ENCODE measurements at places on chromosomes 16 and 17.

DNA sequence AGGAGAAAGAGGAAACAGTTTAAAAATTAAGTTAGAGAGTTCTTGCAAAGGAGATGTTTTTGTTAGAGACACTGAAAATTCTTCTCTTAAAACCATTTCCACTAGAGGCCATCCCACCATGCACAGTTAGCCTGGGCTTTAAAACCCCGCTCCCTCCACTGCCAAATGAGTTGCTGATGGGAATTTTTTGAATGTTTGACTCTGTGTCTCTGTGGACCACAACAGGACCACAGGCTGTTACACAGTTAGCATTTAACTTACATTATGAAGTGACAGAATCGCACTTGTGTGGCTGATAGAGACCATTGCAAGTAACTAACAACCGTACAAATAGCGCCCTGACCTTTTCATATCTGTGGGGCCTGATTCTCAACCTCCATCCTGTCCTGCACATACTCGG, 74.7 kb upstream of the TBX2 start:
- DNase-seq: no peak

- no peak for DNase-seq
Observed at GRCh38 chr16:7088711-7089110, 243.9 kb upstream of the RBFOX1 start.

GRCh38 chr16:88943131-88943664, 33.8 kb downstream of the CBFA2T3 start:
- no peak for DNase-seq

- DNase-seq: no peak
Observed at GRCh38 chr16:3051009-3051408, 4.6 kb downstream of the MMP25 start.

GRCh38 chr17:51124640-51125503, 4.2 kb upstream of the SPAG9 start:
- no peak for DNase-seq

GRCh38 chr17:37650419-37651003, 7.3 kb upstream of the DDX52 start:
- peak; percentile 81 for DNase-seq

DNA sequence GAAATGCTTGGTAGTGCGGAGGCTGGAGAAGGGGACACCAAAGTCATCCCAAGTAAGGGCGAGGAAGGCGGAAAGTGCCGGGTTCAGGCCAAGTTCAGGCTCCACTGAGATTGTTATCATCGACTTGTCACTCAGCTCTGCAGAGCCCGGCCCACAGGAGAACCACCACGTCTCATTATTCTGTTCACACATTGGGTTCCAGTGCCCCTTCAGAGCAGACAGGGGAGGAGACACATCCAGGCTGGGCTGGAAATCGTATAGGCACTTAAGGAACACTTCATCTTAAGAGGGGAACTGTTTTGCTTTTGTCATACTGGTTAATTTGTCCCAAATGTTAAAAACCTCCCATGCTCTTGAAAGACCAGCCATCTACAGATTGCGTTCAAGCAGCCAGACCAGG, 118.3 kb upstream of the ADAMTS18 start:
- DNase-seq: no peak

GRCh38 chr17:48023400-48024148, 14.0 kb downstream of the COPZ2 start:
- peak; percentile 97 for DNase-seq

DNA sequence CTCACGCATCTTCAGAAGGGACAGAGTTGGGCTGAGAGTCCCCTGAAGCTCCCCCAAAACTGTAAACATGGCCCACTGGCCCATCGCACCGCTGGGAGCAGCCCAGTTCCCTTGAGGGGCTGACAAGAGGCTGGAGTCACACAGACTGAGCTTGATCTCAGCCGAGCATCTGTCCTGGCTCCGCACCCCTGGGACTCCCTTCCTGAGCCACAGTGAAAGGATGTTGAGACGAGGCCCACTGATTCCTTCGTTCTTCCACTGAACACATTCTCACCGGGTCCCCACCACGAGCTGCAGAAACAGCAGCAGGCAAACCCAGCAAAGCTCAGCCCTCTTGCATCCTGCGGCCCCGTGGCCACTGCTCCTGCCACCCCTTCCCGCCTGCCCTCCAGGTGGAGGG, 145.9 kb upstream of the CIBAR2 start:
- no peak for DNase-seq

- no peak for DNase-seq
Observed at GRCh38 chr16:10765772-10766171, 22.1 kb downstream of the NUBP1 start.

GRCh38 chr16:87995644-87996043, 44.4 kb downstream of the BANP start:
- DNase-seq: no peak

- no peak for DNase-seq
Observed at GRCh38 chr17:44610871-44611270, 45.4 kb upstream of the MEIOC start.

GRCh38 chr17:38867968-38868816, 1.7 kb upstream of the LASP1 start:
- peak; percentile 81 for DNase-seq

- DNase-seq: peak; percentile 89
Observed at GRCh38 chr17:14299280-14300141, 1.4 kb upstream of the HS3ST3B1 start.

GRCh38 chr17:45326626-45327025, 9.8 kb upstream of the MAP3K14 start:
- DNase-seq: peak; percentile 15

DNA sequence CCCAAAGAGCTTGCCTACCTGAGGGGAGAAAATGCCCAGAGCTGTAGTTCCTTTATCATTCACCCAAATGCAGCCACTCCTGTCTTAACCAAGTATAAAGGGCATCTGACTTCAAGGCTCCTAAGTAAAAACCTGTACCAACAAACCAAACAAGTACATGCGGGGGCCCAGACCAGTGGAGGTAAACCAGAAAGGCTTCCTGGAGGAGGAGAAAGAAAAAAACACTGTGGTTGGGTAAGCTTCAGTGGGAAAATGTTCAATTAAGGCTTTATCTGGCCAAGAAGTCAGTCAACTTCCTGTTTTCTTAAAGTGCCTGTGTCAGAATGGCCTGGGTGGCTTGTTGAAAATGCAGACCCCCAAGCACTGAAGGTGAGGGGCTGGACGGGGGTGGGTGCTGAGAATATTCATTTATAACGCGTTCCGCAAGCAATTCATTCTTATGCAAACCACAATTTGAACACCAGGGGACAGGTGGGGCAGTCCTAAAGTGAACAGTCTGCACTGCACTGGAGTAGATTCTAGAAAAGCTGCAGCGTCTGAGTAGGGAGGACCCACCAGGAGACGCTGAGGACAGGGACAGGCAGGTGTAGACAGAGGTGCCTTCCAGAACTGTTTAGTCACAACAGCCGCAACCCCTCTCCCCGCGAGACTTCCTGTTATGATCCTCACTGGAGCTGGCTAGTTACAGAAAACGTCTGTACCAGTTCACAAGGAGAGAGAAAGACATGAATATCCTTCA, 467.1 kb downstream of the SOX9 start:
- DNase-seq: peak; percentile 61

GRCh38 chr16:53899431-53899830, 195.5 kb downstream of the FTO start:
- no peak for DNase-seq

GRCh38 chr16:12685806-12686205, 117.9 kb downstream of the CPPED1 start:
- DNase-seq: no peak

Measured in endodermal cell (in vitro differentiated cells).